ENCODE measurements at places on chromosomes 6 and 20.

- H3K27ac ChIP-seq: no peak overlapping the region
- no peak overlapping the region for H3K4me3 ChIP-seq
- peaks cover 4% of the 10 kb centered on the region for H3K4me1 ChIP-seq
- no peaks in the 10 kb centered on the region for H3K27me3 ChIP-seq
Observed at GRCh38 chr6:16252686-16253299, 14.4 kb downstream of the GMPR start.

DNA sequence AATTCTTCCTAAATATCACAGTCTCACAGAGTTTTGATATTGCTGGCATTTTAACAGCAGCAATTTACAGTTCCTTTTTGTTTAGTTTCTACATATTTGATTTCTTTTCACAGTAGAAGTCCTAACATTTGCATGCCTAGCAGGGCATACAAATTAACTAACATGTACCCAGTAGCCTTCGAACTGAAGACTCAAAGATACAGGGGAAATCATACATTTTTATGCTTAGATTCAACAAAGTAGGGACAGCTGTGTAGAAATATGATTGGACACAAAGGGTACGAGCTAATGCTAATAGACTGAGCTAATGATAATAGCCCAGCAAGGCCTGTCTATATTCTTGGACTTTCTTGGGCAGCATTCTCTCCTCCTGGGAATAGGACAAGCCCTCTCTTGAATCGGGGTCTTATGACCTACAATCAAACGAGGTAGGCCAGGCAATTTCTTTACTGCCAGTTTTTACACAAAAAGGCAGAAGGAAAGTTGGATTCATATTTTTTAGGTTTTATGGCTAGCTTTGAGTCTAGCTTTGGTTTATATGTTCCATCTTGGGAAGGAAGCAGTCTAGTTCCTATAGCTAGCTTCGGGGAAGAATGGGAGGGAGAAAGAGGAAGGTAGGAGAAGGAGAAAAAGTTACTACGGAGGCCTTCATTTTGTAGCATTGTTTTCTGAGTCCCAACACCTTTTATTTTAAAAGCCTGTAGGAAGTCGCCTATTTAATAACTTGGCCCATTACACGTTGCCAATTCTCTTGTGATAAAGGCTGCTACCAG is 115.8 kb downstream of the HFE start:
- no peak for DNase-seq
- peaks cover 2% of the 10 kb centered on the region for H3K4me1 ChIP-seq
- no peak overlapping the region for H3K4me3 ChIP-seq
- no peaks in the 10 kb centered on the region for H3K36me3 ChIP-seq

GRCh38 chr6:39301606-39302005 is 12.6 kb downstream of the KCNK17 start:
- no peak overlapping the region for H3K4me3 ChIP-seq
- DNase-seq: peak; percentile 88
- no peaks in the 10 kb centered on the region for H3K36me3 ChIP-seq
- H3K27ac ChIP-seq: no peak overlapping the region
- H3K4me1 ChIP-seq: 0 out of 2 replicates have a peak, but pooled peaks cover 2% of the 10 kb centered on the region

GRCh38 chr6:102660303-102660702 is 1266.8 kb downstream of the GRIK2 start:
- no peak for DNase-seq
- H3K4me1 ChIP-seq: no peaks in the 10 kb centered on the region
- H3K27me3 ChIP-seq: no peaks in the 10 kb centered on the region

DNA sequence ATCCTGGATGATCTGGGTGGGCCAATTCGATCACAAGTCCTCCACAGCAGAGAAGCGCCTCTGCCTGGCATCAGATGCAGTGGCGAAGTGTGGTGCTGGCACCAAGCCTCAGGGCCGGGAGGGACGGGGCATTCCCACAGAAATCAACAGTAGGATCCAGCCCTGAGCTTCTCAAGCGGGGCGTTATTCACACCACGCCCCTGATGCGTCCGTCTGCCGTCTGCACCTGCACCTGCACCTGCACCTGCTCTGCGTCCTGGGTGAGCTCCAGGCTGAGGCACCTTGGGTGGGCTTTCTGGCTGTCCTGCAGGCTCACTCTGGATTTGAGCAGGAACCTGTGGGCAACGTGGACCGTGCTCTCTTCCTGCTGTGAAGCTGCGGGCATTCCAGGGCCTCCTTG is 13.8 kb upstream of the NTSR1 start:
- no peak overlapping the region for H3K27ac ChIP-seq
- no peak for DNase-seq
- H3K36me3 ChIP-seq: no peaks in the 10 kb centered on the region
- no peak overlapping the region for H3K4me3 ChIP-seq
- H3K27me3 ChIP-seq: no peaks in the 10 kb centered on the region

GRCh38 chr20:17992224-17992637 is 23.4 kb downstream of the MGME1 start:
- H3K36me3 ChIP-seq: peaks cover 18% of the 10 kb centered on the region
- H3K4me3 ChIP-seq: no peak overlapping the region
- no peaks in the 10 kb centered on the region for H3K27me3 ChIP-seq

GRCh38 chr6:157258878-157259277 is 64.4 kb downstream of the TMEM242 start:
- H3K4me1 ChIP-seq: no peaks in the 10 kb centered on the region
- H3K4me3 ChIP-seq: no peak overlapping the region
- H3K27me3 ChIP-seq: no peaks in the 10 kb centered on the region
- no peaks in the 10 kb centered on the region for H3K36me3 ChIP-seq
- no peak for DNase-seq

DNA sequence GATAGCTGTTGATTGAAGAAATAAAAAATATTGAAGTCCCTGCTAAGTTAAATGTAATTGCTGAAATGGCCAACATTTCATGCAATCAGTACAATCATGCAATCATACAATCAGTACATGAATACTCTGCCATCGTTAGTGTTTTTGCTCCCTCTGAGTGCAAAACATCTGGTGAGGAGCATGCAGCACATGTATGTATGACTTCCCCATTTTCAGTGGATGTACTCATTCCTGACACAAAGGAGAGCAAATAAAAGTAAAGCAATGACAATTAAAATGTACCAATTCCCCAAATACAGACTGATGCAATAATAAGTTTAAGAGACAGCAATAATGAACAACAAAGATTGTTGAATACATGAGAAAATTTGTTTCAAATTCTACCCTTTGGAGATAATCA is 140.7 kb downstream of the PLCB1 start:
- DNase-seq: no peak
- H3K4me3 ChIP-seq: no peak overlapping the region
- no peaks in the 10 kb centered on the region for H3K4me1 ChIP-seq
- no peak overlapping the region for H3K27ac ChIP-seq
- no peaks in the 10 kb centered on the region for H3K27me3 ChIP-seq
- H3K36me3 ChIP-seq: no peaks in the 10 kb centered on the region

- DNase-seq: peak; percentile 81
- H3K4me1 ChIP-seq: no peaks in the 10 kb centered on the region
- peaks cover 2% of the 10 kb centered on the region for H3K36me3 ChIP-seq
Observed at GRCh38 chr20:45100563-45101245, at the start of gene KCNS1. Gene KCNS1 (minus strand): TSS chr20:45101127. CDS start chr20:45099236, 1,891 bp downstream.

- no peak overlapping the region for H3K4me3 ChIP-seq
- no peaks in the 10 kb centered on the region for H3K36me3 ChIP-seq
- no peaks in the 10 kb centered on the region for H3K27me3 ChIP-seq
- peak; percentile 87 for DNase-seq
Observed at GRCh38 chr20:48384147-48384818, 443.5 kb downstream of the PREX1 start.

DNA sequence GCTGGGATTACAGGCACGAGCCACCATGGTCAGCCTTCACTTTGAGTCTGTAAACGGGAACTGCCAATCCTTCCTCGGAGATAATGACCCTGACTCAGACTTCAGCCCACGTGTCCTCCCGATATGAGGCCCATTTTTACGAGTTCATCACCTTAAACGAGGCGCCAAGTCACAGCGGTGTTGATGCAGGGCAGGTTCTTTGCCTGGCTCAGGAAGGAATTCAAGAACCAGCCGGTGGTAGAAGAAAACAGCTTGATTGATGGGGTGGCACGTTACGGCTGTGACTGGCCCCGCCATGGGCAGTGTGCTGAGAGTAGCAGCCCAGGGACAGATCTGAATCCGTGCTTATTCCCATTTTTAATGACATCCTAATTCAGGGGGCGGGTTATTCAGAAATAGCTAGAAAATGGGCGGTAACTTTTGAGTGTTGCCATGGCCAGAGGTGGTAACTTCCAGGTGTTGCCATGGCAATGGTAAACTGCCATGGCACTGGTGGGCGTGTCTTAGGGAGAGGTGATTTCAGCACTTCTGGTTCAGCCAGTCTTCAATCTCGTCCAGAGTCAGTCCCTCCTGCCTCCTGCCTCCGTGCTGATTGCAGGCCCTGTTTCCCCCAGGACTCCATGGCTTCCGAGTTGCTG is 9.1 kb upstream of the MAP1LC3A start:
- no peaks in the 10 kb centered on the region for H3K27me3 ChIP-seq
- H3K4me3 ChIP-seq: 0 out of 3 replicates have a peak overlapping the region, but pooled peaks have one; percentile 9
- H3K36me3 ChIP-seq: no peaks in the 10 kb centered on the region
- no peak overlapping the region for H3K27ac ChIP-seq

DNA sequence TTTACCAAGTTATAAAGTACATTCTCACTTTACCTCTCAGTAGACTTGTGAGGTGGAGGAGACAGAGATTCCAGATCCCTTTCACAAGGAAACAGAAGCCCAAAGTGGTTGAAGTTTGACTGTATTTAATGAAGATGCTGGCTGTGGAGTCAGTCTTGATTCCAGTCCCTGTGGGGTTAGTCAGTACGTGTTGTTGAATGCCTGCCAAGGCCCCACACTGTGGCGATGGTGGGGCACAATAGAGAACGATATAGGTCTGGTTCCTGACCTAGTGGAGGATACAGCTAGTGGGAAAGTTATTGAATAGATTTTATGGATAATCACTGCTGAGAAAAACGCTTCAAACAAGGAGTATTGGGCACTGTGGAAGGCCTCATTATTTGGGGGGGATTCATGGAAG is 71.4 kb downstream of the LRRC1 start:
- H3K4me3 ChIP-seq: no peak overlapping the region
- no peak for DNase-seq
- H3K27me3 ChIP-seq: no peaks in the 10 kb centered on the region
